Renal pelvis (tissue), 12 donors: ENCODE measurements at places on chromosomes 4 and X. TPM values are rescaled to one million over a fixed set of nuclear protein-coding genes. Genes with fewer than 3 reads are reported as not detected.

RIPPLY1 gene
- polyA plus RNA-seq, result 4.0 TPM

BEND2 gene
- 0.08 TPM for polyA plus RNA-seq

ADAM29 gene
- polyA plus RNA-seq, result not detected

UCP1 gene
- polyA plus RNA-seq, result 0.17 TPM

CT45A10 gene
- not detected for polyA plus RNA-seq

PASD1 gene
- polyA plus RNA-seq, result not detected

MAGEA12 gene
- not detected for polyA plus RNA-seq

GYPE gene
- polyA plus RNA-seq, result 4.2 TPM

FAM156B gene
- 17.6 TPM for polyA plus RNA-seq

RNF128 gene
- polyA plus RNA-seq, result 12.0 TPM

GRCh38 chrX:36581030-36581429 lies 427.1 kb upstream of the FAM47C start:
- no peak for DNase-seq

- DNase-seq, result no peak
Observed at GRCh38 chrX:135275973-135276372, 24.1 kb downstream of the ETDA start.

- DNase-seq, result peak; percentile 35
Observed at GRCh38 chrX:2894885-2895292, 34.2 kb downstream of the ARSD start.

DNA sequence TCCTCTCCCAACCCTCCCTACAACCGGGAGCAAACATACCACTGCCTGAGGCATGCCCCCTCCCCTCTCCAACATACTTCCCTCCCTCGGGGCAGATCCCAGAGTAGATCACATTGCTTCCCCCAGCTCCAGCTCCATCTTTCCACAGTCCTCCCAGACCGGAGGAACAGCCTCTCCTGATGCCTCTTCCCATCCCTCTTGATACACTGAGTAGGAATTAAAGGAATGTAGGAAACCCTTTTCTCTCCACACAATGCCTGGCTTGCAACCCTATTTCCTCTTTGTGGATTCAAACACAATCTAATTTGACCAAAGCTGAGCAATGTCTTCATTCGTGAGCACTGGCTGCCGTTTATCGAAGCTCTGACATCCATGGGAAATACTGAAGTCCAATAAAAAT lies 339.8 kb downstream of the BCOR start:
- no peak for DNase-seq

DNA sequence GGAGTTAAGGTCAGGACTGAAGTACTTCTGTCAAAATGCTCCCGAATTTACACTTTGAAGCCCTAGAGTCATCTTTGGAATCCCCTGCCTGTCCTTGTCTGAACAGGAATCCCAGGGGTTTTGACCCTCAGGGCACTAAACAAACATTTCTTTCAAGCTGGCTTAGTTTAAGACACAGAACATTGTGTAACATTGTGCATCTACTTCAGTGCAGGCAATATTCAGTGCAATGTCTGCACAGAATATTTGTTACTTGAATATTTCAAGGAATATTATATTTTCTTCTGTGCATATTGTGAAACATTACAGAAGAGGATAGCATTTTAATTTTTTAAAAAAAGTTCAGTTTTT lies 763.4 kb downstream of the PCDH18 start:
- DNase-seq, result no peak

GRCh38 chrX:153507484-153508178 lies 9.8 kb upstream of the ATP2B3 start:
- DNase-seq, result peak; percentile 58

- no peak for DNase-seq
Observed at GRCh38 chr4:87005690-87006425, 71.0 kb downstream of the AFF1 start.

DNA sequence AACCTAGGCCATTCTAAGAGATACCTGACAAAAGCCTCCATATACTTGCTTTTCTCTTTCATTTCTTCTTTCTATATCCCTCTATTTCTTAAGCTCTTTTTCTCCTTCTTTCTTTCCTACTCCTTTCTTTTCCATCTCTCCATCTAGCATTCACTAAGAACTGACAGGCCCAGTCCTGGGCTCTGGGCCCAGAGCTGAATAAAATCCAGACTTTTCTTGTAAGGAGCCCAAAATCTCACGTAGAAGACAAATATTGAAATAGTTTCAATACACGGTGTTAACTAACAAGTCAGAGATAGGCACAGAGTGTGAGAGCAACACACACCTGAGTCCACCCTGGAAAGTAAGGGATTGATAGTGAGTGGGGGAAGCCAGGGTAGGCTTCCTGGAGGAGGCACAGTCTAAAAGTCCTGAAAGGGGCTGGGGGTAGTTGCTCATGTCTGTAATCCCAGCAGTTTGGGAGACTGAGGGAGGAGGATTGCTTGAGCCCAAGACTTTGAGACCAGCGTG lies 73.2 kb upstream of the EFNB1 start:
- DNase-seq, result no peak

GRCh38 chr4:153758688-153759406 lies 977 bp downstream of the RNF175 start:
- no peak for DNase-seq

GRCh38 chr4:27011401-27011800 lies 150.8 kb downstream of the STIM2 start:
- no peak for DNase-seq

GRCh38 chrX:45715748-45716147 lies 515.1 kb upstream of the DIPK2B start:
- no peak for DNase-seq

- no peak for DNase-seq
Observed at GRCh38 chrX:38236901-38237615, 16.4 kb upstream of the SRPX start.

DNA sequence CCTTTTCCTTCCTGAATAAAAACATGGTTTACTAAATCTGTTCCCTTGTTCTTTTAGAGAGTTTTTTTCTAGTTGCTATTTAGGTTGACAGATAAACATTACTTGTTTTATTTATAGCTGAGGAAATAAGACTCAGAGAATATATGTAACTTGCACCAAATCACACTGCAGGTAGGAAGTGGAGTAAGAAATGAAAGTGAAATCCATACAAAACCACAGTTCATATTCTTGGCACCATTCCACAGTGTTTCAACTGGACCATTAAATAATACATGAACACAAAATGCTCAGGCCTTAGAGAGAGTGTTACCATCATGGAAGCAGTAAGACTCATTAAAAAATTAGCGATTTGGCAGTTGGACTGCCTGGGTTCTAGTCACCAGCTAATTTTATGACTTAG lies 326.9 kb upstream of the SLIT2 start:
- no peak for DNase-seq

- DNase-seq, result peak; percentile 89
Observed at GRCh38 chr4:84966382-84967242, at the start of gene WDFY3. Gene WDFY3 (minus strand): TSS chr4:84966690. CDS start chr4:84860591, 106,099 bp downstream.

GRCh38 chrX:41180194-41180908 lies 95.1 kb downstream of the USP9X start:
- peak; percentile 58 for DNase-seq

DNA sequence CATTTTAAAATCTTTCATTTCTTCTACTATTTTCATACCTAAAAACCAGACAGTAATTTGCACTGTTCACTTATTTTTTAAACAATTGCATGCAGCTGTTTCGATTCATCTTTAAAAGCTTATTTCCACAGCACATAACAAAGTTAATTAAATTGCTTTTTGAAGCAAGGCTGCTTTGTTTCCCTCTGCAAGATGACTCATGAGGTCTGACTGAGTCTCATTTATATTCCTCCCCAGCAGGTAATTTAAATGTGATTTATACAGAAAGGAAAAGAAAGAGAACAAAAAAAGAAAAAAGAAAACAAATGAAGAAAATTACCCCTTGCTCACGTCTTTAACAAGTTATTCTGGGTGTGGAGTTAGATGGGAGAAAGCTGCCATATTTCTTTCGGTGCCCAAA lies 22.8 kb downstream of the VMA21 start:
- DNase-seq, result no peak

DNA sequence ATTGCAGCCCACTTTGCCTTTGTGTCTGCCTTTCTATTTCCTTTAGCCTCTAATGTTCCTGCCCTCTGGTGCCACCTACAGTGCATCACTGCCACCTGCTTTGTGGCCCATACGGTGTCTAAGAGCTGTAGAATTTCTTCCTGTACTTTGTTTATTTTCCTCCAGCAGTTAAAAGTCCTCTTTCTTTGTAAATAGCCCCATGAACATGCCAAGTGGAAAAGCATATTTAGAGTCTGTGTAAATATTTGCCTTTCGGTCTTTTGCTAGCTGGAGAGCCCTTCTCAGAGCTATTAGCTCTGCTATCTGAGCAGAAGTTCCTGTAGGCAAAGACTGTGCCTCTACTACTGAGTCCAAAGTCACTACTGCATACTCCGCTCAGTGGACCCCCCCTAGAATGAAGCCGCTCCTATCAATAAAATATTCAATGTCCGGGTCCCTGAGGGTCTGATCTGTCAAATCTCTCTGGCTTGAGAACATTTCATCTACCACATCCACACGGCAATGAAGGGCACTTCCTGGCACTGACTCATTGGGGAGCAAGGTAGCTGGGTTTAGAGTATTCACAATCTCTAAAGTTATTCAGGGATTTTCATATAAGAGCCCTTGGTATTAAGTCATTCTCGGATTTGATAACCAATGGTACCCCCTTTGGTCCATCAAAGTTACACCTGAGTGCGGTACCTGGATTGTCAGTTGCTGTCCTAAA lies 36.3 kb downstream of the SULT1E1 start:
- DNase-seq, result no peak

- no peak for DNase-seq
Observed at GRCh38 chr4:76931087-76931486, 18.5 kb upstream of the SEPTIN11 start.
